ENCODE measurements at places on chromosomes 1 and 21.
A peak's percentile ranks its signal among the peaks of the same experiment; 100 is the strongest.

GRCh38 chr1:206501881-206502280, 5.5 kb upstream of the RASSF5 start:
- H3K4me1 ChIP-seq = peaks cover 19% of the 10 kb centered on the region
- peaks cover 20% of the 10 kb centered on the region for H3K36me3 ChIP-seq
- H3K27ac ChIP-seq = no peak overlapping the region
- no peaks in the 10 kb centered on the region for H3K27me3 ChIP-seq
- no peak for DNase-seq
- no peak overlapping the region for H3K4me3 ChIP-seq

GRCh38 chr1:244155661-244156060, 104.6 kb downstream of the ZBTB18 start:
- no peaks in the 10 kb centered on the region for H3K36me3 ChIP-seq
- H3K27me3 ChIP-seq = peaks cover 3% of the 10 kb centered on the region
- no peak overlapping the region for H3K27ac ChIP-seq
- H3K4me1 ChIP-seq = no peaks in the 10 kb centered on the region

DNA sequence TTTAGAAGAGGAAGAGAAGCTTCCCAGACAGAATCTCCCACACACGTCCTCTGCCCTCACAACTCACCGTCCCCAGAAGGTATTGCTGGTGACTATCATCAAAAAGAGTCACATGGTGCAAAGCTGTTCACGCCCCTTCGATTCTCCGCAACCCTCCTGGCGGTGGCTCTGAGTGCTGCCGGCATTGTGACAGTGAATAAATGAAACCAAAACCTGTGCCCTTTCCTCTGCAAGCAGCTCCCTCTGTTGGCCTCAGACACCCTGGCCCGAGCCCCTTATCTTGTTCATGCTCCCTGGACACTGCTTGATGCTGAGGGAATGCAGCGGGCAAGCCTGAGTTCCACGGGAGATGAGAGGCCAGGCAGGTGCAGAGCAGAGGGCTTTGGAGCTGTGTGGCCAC, 510.3 kb downstream of the NPHP4 start:
- H3K4me3 ChIP-seq = no peak overlapping the region
- peaks cover 4% of the 10 kb centered on the region for H3K4me1 ChIP-seq
- no peak overlapping the region for H3K27ac ChIP-seq
- DNase-seq = peak; percentile 14
- H3K27me3 ChIP-seq = no peaks in the 10 kb centered on the region

DNA sequence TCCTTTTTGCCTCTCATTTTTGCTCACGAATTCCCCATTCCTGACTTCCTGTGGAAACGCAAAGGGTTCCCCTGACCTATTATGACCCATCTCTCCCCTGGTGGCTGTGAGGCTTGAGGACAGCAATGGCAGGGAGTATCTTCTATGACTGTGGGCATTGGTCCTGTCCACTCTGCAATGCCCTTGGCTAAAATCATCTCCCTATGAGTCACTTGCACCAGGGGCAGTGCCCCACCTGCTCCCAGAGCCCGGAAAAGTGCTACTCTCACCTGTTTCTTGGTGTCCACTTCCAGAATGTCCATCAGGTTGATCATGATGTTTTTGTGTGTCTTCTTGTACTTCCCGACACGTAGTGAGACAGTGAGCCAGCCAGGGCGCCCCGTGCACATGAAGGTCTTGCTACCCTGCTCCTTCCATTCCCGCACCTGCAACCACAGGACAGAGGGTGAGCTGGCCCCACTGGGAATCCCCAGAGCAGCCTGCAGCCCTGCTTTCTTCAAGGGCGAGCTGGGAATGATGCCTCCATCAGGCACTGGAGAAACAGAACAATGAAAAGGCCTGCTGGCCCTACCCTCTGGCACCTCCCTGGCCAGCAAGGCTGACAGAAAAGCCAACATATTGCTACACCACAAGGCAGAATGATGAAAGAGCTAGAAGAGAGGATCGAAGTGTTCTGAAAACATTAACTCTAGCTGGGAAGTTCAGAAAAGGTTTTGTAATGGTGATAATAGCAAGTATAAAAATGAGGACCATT, 3.5 kb downstream of the DHCR24 start:
- H3K4me3 ChIP-seq = no peak overlapping the region
- peaks cover 22% of the 10 kb centered on the region for H3K4me1 ChIP-seq
- no peaks in the 10 kb centered on the region for H3K36me3 ChIP-seq
- no peak overlapping the region for H3K27ac ChIP-seq
- DNase-seq = no peak
- no peaks in the 10 kb centered on the region for H3K27me3 ChIP-seq

GRCh38 chr1:109887271-109887670, 23.4 kb upstream of the CSF1 start:
- DNase-seq = no peak
- H3K36me3 ChIP-seq = no peaks in the 10 kb centered on the region
- H3K27ac ChIP-seq = no peak overlapping the region
- H3K4me1 ChIP-seq = peaks cover 6% of the 10 kb centered on the region
- no peaks in the 10 kb centered on the region for H3K27me3 ChIP-seq

DNA sequence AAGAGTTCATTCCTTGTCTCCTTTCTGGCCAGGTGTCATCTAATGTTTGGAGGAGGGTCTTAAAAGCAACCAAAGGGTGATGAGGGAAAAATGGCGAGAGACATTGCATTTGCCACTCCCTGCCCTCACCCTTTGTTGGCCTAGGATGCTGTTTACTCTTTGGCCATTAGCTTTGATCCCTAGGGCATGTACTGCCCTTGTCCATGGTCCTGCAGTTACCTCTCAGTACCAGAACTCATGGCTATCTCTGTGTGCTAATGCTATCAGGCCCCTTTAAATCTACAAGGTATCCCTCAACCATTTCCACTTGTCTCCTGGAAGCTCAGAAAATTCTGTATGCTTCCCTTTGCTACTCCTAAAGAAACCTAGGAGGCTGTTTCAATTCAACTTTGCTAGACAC, 424.8 kb upstream of the PLXNA2 start:
- no peaks in the 10 kb centered on the region for H3K27me3 ChIP-seq
- no peak overlapping the region for H3K4me3 ChIP-seq
- H3K27ac ChIP-seq = no peak overlapping the region
- H3K4me1 ChIP-seq = no peaks in the 10 kb centered on the region
- DNase-seq = no peak

DNA sequence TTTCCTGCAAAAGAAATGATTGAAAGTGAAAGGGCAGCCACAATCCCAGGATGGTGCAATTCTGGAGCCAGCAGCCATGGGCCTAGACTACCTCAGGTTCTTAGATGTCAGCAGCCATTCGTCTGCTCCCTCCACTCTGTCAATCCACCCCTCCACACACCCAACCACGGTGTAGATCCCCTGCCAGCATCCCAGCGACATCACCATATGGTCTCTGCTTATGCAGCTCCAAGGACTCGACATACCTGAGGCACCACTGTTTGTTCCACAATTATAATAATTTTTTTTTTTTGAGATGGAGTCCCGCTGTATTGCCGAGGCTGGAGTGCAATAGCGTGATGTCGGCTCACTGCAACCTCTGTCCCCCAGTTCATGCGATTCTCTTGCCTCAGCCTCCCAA, 6.5 kb downstream of the SYNC start:
- no peak for DNase-seq
- H3K27me3 ChIP-seq = no peaks in the 10 kb centered on the region
- H3K36me3 ChIP-seq = no peaks in the 10 kb centered on the region

Measured in CD4-positive, alpha-beta T cell (primary cell).